ENCODE measurements at places on chromosomes 7 and 10.

DNA sequence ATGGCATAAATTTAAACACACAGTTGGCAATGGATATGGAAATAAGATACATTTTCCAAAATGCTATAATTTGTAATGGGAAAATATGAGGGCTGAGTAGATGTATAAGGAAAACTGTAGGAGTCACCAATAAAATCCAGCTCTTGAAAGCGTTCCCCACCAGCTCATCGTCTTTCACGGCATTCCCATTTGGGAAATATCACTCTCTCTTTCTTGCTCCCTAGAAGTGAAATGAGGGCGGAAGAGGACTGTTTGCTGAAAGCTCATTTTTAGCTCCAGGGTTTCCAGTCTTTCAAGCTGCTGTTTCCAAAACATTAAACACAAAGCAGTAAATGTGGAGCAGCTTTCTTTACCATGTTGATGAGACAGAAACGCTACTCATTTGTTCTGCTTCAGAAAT is 104.6 kb upstream of the SFMBT2 start:
- no peak for DNase-seq

DNA sequence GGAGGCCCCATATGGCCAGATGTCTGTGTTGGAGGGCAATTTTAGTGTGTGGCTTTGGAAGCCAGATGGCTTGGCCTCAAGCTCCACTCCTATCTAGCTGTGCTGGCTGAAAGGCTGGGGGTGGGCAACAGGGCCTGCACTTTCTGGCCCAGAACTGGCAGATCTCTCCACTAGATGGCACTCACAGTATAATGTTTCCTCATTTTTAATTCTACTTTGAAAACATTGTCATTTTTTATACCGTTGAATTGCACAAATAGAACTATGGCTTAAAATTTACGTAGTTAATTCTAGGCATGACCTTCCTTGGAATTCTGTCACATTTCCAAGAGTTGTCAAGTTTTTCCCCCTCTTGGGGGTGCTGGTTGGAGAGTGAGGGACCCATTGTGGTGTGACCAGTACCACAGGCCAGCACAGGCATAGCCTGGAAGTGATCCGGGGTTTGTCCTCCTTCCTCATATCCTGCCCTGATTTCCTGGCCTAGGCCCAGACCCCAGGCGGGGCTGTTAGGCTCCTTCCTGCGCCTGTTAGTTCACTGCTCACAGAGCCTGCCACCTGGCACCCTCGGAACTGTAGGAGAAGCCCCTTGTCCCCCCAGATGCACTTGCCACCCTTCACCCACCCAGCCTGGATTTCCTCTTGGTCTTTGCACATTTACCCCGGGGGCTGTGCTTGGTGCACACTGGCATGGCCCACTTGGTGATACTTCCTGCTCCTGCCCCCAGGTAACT is 52.8 kb downstream of the ARHGAP22 start:
- peak; percentile 47 for DNase-seq

DNA sequence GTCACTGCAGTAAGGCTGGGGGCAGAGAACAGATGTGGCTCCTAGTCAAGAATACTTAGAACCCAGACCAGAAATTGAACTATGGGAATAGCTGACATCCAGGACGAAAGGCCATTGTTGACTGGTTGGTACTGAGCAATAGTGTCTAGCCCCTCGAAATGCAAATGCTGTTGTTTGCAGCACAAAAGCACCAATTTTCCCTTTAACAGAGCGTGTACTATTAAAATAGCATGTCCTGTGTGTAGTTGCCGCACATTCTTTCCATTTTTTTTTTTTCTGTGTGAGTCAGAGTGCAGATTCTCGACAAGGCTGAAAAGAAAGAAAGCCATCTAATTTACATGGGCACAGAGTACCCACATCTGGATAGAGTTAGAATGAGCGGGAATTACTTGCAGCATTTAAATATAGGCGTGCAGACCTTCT is 302.4 kb downstream of the PTEN start:
- no peak for DNase-seq

DNA sequence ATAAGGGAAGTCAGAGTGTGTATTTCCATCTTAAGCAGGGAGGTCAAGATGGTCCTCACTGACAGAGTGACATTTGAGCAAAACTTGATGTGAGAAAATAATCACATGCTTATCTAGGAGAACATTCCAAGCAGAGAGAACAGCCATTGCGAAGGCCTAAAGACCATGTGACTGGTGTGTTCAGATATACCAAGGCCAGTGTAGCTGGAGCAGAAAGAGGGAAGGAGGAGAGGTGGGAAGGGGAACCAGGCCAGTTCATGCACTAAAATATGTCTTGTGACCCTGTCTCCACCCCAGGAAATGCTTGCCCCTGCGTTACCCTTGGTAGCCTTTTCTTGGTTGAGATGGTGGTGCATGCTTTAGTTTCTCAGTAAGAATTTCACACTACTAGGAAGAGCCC is 77.4 kb downstream of the CACNB2 start:
- no peak for DNase-seq

All from head of caudate nucleus (tissue), 42 donors.